NCI-H1417 treated with DMSO at 0.1 percent for 48 hours (cell line): ENCODE measurements at places on chromosomes 2 and 18.

GRCh38 chr18:2933995-2934394, 78.9 kb downstream of the LPIN2 start:
- no peak for DNase-seq

GRCh38 chr2:238941262-238941792, 93.4 kb downstream of the TWIST2 start:
- no peak for DNase-seq

DNA sequence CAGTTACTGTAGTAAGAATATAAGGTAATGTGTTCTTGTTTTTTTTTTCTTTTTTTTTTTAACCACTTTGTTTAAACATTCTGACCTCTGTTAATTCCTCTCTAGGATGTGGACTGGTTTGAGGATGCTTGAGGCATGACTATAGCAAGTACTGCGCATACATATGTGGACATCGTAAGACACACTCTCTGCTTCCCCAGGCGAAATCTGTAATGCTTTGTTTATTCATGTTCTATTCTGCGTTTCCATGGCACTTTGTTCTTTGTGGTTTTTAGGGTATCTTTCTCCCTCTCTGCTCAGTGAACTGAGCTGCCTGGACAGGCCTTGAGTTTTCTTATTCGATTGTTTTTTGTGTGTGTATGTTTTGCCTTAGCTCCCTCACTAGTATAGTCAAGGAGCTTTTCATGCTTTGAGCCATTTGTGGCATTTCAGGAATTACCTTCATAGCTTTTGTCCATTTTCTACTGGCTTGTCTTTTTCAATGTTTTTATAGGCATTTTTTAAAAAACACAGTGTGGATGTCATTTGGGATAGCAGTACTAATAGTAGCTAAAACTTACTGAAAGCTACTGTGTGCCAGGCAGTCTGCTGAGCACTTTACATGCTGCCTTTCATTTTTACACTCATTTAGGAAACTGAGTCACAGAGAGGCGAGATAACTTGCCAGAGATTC, 1.9 kb upstream of the SH3BP4 start:
- no peak for DNase-seq

- DNase-seq, result no peak
Observed at GRCh38 chr2:221572821-221573429, 821 bp upstream of the EPHA4 start.

DNA sequence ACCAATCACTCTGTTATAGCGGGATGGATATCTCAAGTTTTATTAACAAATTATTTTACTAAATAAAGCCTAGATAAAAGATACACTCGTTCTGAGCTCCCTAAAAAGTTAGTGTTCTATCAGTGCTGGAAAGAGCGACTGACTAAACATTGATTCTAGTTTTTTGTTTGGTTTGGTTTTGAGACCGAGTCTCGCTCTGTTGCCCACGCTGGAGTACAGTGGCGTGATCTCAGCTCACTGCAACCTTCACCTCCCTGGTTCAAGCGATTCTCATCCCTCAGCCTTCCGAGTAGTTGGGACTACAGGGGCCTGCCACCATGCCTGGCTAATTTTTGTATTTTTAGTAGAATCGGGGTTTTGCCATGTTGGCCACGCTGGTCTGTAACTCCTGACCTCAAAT, 73.8 kb upstream of the CDCA7 start:
- DNase-seq, result no peak

DNA sequence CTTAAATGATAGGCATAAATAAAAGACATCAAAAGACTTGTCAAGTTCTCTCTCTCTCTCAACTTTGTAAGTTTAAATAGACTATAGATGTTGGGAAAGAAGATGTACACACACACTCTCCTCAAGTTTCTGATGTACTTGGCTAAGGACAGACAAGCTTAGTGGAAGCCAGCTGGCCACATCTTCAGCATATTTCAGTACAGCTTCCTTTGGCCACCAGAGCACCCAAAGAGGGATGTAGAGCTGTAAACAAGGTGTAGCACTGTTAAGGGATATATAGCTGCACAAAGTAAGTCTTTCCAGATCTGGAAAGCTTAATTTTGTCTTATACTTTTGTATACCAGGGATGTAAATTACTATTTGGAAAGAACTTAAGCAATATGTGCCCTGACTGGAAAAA, 64.3 kb upstream of the MSTN start:
- DNase-seq, result no peak

DNA sequence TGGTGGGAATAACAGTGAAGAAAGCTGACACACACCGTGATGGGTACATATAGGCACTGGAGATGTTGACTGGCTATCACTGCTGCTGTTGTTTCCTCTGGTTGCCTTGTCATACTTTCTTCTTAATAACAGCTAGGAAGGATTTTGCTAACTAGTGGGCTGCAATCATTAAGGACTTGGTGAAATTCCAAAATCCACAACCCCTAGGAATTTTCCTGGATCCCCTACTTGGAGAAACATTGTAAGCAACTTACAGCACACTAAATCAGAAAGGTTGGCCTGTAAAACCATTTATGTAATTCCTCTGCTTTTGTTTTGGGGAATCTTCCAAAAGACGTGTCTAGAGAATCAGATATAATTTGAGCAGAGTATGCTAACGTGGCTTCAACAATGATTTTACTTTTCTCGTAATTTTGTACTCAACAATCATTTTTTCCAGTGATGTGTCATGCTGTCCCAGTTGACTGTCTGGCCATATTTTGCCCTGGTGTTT, 8.0 kb upstream of the COL3A1 start:
- no peak for DNase-seq

GRCh38 chr2:27977731-27978312, 87.3 kb downstream of the BABAM2 start:
- DNase-seq, result no peak

DNA sequence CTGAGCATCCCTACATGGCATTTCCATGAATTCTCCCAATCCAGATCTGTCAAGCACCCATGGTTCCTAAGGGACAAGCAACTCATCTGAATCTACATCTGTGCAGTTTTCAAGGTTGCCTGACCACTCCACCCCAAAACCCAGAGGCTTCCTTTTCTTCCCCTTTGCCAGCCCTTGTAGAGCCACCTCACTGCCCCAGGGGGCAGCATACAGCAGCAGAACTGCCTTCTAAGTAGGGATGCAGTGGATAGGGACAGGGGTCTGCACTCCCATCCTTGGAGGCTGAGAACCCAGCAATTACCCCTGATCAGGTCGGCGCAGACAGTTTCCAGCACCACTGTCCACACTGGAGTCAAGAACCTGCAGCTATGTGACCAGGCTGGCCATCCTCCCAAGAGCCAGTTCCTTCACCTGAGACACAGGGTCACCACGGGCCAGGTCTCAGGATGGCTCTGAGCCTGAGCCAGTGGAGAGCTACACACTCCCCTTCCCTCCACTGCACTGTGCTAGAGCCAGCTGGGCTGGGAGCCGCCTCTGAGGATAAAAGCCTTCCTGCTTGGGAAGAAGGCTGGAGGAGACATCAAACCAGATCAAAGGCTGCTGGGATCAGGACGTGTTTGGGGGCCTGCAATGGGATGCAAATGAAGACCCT, 283.1 kb downstream of the CELF4 start:
- no peak for DNase-seq

DNA sequence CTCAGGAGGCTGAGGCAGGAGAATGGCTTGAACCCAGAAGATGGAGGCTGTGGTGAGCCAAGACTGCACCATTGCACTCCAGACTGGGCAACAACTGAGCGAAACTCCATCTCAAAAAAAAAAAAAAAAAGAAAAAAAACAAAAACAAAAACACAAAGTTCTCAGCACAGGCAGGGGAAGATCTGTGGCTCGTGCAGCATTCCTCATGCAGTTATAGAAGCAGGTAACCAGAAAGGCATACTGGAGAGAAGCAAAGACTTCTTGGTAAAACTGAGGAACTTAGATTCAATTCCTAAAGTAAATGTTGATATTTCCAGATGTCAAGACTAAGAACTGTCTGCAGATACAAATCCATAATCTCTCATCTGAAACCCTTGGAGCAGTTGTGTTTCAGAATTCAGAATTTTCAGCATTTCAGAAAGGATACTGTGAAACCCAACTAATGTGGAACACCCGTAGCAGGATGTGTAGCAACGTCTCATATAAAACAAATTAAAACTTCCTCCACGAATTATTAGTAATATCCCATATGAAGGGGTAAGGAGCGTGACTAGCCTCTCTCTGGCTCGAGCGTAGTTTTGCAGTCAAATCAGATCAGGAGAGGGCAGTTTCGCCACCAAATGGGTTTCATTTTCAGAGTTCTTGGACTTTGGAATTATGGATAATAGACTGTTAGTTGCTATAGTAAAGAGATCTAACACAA, 13.2 kb upstream of the SLC25A52 start:
- DNase-seq, result no peak

- no peak for DNase-seq
Observed at GRCh38 chr18:36316246-36316645, 18.7 kb downstream of the FHOD3 start.

- no peak for DNase-seq
Observed at GRCh38 chr2:131032393-131032836, 60.8 kb downstream of the FAM168B start.

DNA sequence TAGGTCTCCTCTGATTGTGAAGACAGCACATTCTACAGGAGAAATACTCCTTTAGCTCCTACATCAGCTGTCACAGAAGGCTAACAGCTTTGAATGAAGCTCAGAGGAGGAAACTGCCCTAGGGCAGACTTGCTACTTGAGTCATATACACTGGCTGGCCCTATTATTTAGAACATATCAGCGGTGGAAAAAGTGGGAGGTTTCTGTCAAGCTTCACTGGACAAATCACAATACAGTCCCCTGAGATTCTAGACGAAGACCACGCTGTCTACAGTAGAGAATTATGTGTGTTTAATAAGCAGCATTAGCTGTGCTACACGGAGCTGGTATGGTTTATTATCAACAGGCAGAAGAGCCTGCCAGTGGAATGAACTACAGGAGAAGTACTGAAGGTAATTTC, 230.9 kb upstream of the FSIP2 start:
- no peak for DNase-seq

DNA sequence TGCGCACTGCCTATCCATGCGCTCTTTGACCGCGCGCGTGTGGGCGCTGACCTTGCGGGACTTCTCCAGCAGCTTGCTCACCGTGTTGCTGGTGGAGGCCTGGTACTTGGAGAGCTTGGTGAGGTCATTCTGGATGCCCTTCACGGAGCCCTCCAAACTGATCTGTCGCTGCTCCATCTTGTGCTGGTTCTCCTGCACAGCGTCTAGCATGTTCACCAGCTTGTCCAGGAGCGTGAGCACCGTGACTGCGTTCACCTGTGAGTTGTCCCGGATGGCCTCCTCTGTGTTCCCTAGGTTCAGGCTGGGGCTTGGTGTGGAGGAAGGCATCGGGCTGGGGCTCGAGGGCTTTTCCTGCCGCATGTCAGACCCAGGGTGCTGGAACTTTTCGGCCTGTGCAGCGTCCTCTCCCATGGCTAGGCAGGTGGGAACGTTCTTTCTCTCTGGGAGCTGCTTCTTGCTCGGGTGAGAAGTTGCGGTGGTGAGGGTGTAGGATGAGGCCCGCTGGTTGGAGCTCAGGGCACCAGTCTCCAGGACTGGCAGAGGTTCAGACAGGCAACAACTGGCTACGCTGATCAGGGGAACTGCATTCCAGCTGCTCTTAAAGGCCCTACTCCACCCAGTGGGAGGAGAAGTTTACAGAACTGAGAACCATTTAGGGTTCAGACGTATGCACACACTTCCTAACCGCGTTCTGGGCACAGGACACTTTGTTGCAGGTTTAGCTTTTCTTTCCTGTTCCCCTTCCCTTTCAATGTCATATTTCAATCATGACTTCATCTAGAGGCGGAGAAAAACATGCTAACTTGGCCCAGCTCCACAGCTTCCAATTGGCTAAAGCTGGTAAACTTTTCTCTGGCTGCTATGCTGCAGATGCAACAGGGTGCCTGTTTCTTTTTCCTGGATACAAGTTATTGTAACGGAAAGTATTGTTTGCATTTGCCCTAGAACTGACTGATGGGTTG, at the start of gene CAVIN2:
CAVIN2 (minus strand) TSS at position 574 of the 962 bp plus-strand sequence; CDS start at position 411, 163 bp downstream.
- DNase-seq, result no peak

GRCh38 chr2:195535911-195536522, 121.0 kb upstream of the SLC39A10 start:
- no peak for DNase-seq

- no peak for DNase-seq
Observed at GRCh38 chr2:68789603-68790002, 55.0 kb downstream of the ARHGAP25 start.

- DNase-seq, result no peak
Observed at GRCh38 chr2:28291811-28292440, 100.7 kb upstream of the FOSL2 start.

DNA sequence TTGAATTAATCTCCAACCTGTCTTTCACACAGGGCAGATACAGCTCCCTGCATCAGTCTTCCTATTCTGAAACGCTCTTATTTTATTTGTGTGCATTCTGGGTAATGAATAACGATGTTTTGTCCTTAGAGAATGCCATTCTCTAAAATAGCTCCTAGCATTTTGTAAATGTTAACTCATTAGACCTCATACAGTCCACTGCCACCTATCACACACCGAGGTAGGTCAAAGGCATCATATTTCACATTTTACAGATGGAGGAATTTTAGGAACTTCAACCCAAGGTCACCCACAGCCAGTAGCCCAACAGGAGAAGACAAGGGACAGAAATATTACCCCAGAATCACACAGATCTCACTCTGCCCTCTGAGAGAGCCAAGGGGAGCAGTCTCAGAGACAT, 455.4 kb upstream of the GYPC start:
- DNase-seq, result no peak

GRCh38 chr2:15533860-15534480, 27.2 kb downstream of the NBAS start:
- no peak for DNase-seq

- DNase-seq, result no peak
Observed at GRCh38 chr18:33853187-33853586, 275.2 kb downstream of the ASXL3 start.

GRCh38 chr2:229425598-229425997, 154.5 kb upstream of the PID1 start:
- DNase-seq, result no peak

GRCh38 chr18:79164706-79165105, 95.5 kb downstream of the ATP9B start:
- no peak for DNase-seq

DNA sequence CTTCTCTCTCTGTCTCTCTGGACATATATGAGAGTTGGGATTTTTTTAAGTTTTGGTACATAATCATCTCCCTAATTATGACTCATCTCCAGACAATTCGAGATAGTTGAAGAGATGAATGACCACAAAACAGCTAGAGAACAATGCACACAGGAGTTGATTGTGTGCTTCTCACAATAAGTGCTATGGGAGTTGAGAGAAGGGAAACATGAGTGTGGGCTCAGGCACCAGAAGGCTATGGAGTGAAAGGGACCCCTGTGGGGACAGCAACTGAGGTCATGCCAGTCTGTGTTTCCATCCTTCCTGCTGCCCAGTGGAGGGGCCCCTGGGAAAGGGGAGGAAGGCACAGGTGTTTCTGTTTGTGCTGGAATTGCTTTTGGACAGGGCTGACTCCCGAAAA, 6.5 kb upstream of the YWHAQ start:
- no peak for DNase-seq

DNA sequence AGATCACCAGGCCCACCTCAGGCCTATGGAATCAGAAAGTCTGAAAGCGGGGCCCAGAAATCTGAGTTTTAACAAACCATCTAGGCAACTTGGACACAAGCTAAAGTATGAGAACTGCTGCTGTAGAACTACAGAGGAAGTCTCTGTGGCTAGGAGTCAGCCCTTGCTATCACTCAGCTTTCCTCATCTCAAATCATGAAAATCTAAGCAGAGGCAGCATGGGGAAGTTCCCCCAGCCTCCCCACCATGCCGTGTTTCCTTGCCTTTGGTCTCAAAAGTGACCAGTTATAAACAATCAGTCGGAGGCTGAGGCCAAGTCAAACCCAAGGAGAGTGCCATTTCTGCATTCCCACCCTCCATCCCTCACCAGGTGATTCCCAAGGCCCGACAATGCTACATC, 404.7 kb downstream of the BCL11A start:
- no peak for DNase-seq

- DNase-seq, result no peak
Observed at GRCh38 chr2:165601065-165601830, 131.8 kb downstream of the CSRNP3 start.
